ENCODE measurements at places on chromosomes 13 and 19. TPM values are rescaled to one million over a fixed set of nuclear protein-coding genes. Genes with fewer than 3 reads are reported as not detected.

Gene IGFL2
- total RNA-seq, result not detected

Gene ZNF653
- 3.2 TPM for total RNA-seq

Gene IRGC
- total RNA-seq, result not detected

Gene STAP2
- total RNA-seq, result 18.4 TPM

Gene PLIN3
- 267 TPM for total RNA-seq

Gene ZNF763
- 0.86 TPM for total RNA-seq

Gene FBXO46
- total RNA-seq, result 8.7 TPM

Gene TMEM221
- total RNA-seq, result not detected

Gene CCL25
- total RNA-seq, result not detected

Gene ANGPTL8
- not detected for total RNA-seq

Gene FFAR2
- total RNA-seq, result not detected

Gene TPTE2
- not detected for total RNA-seq

Gene ATP8A2
- not detected for total RNA-seq

Gene RNF113B
- total RNA-seq, result not detected

Gene DPP9
- total RNA-seq, result 172 TPM

Gene CEACAM3
- not detected for total RNA-seq

Gene PTBP1
- 250 TPM for total RNA-seq

Gene OR7C1
- total RNA-seq, result not detected

Gene PTH2
- total RNA-seq, result not detected

Gene KIR2DL1
- total RNA-seq, result not detected

Gene ASPDH
- total RNA-seq, result not detected

Gene SULT2B1
- not detected for total RNA-seq

Gene LIN37
- 19.6 TPM for total RNA-seq

Gene PLIN4
- 1.2 TPM for total RNA-seq

Gene TUBB4A
- not detected for total RNA-seq

Gene MISP3
- total RNA-seq, result 0.35 TPM

Gene LCP1
- 1.2 TPM for total RNA-seq

Gene TTC9B
- not detected for total RNA-seq

Gene PNMA8B
- 0.35 TPM for total RNA-seq

Gene NCR1
- not detected for total RNA-seq

Gene FAM216B
- not detected for total RNA-seq

Gene SIGLEC12
- not detected for total RNA-seq

Gene MYDGF
- total RNA-seq, result 254 TPM

Gene NLRP11
- not detected for total RNA-seq

Gene GPC5
- total RNA-seq, result not detected

Gene DACT3
- 4.0 TPM for total RNA-seq

Gene IGFL4
- not detected for total RNA-seq

Gene NPAS1
- total RNA-seq, result under 0.01 TPM

Gene RFPL4A
- total RNA-seq, result not detected

Gene UQCRFS1
- 41.8 TPM for total RNA-seq

Gene NKPD1
- total RNA-seq, result not detected

Gene LHFPL6
- total RNA-seq, result 40.9 TPM

Gene RUBCNL
- total RNA-seq, result not detected

Gene XAB2
- total RNA-seq, result 42.2 TPM

Gene LMTK3
- total RNA-seq, result not detected

Gene CEBPA
- total RNA-seq, result not detected

Gene SMIM44
- not detected for total RNA-seq

Gene TMEM38A
- total RNA-seq, result 0.35 TPM
